ENCODE measurements at places on chromosomes 12 and 14.

DNA sequence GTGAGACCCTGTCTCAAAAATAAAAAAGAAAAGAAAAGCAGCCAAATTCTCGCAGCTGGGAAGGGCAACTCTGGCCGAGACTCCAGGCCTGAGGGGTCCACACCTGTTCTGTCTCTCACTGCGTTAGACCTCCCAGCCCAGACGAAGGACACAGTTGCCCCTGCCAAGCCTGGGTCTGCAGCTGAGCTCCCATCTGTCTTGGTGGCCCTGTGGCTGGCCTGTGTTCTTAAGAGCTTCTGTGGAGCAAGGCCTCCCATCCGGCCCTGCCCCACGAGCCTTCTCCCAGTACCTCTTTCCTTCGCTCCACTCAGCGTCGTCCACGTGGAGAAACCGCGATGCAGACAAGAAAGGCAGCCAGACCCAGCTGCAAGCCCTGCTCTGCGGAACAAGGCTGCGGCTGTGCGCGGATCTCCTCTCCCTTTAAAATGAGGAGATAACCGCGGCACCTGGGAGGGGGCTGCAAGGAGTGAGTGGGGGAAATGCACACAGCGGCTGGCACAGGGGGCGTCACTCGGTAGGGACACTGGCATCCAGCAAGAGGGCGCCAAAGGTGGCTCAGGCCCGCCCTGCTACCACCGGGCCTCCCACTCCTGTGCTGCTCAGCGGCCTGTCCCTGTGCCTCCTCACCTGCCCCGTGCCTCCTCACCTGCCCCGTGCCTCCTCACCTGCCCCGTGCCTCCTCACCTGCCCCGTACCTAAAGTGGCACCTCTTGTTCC, 42.4 kb downstream of the LRRC74A start:
- DNase-seq = no peak

GRCh38 chr12:68784015-68784414, 24.0 kb upstream of the MDM2 start:
- DNase-seq = no peak

- no peak for DNase-seq
These were observed 23.0 kb downstream of the OR10P1 start for GRCh38 chr12:55659486-55660385.

- DNase-seq = no peak
These were observed 48.5 kb downstream of the CHST11 start for GRCh38 chr12:104505095-104505818.

- DNase-seq = no peak
These were observed 55.6 kb downstream of the FRMD6 start for GRCh38 chr14:51707327-51707726.

DNA sequence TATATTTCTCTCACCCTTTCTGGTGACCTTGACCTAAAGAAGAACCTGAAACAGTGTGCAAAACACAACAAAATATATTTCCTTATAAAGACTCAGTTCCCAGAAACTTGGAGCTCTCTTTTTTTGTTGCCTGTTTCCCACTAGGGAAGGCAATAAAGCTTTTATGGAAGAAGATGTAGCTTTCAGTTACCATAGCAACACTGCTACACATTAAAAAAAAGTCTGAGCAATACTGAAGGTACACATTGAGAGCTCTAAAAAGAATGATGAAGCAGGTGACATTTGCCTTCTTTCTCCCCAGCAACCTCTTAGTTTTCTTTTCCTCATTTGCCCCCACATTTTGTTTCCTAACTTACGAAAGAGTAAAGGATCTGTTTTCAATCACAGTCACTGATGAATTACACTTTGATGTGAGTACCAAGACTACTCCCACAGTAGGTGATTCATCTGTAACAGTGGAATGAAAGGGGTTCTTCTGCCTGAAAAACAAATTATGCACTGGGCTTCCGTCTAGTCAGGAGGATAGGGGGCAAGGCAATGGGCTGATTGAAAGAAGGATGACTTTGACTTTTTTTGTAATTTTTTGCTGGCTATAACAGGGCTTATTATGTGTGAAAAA, 1.1 kb upstream of the CATSPERB start:
- DNase-seq = no peak

DNA sequence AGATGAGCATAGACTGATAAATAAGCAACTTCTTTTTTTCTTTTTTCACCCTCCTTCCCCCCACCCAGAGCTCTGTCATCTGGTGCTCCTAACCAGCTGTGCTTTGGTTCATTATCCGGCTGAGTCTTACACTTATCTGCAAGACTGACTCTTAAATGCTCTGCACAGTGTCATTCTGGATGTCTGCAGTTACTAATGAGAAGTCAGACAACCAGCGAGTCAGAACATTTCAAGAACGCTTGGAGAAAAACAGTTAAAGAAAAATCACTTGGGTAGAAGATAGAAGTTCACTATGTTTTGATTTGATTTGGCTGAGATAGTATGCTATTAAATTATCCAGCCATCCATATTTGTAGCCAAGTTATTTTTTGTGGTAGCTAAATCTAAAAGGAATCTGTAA, 328.9 kb upstream of the PRICKLE1 start:
- no peak for DNase-seq

- no peak for DNase-seq
These were observed 42.4 kb upstream of the EGLN3 start for GRCh38 chr14:33993246-33993645.

DNA sequence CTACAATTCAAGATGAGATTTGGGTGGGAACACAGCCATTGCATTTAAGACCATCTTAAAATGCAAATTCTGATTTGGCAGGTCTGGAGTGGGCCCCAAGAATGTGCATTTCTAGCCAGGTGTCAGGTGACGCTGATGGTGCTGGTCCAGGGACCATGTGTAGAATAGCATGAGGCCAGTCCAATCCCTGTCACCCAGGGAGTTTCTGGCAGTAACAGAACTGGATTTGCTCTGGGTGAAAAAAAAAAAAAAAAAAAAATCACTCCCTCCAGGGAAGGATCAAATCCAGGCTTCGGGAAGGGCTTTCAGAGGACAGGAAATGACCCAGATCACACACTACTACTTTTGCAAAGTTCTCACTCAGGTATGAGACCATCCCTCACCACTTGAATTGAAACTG, 213.2 kb upstream of the NOS1 start:
- DNase-seq = no peak

DNA sequence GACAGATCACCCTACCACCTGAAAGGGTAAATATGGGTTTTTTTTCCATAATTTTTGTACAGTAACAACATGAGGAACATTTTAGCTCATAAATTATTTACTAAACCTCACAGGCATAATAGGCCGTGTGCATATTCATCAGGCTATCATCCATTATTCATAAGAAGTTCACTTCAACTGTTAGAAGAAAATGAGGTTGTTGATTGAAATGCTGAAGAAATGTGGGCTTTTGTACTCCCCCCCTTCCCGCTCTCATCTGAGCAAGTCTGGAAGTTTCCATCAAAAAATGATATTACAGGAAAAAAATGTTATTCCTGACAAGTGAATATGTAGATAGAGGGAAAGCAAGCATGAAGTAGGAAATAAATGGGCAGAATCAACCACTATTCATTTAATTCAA, 7.9 kb upstream of the POU6F1 start:
- DNase-seq = no peak

GRCh38 chr12:100576331-100577036, 3.0 kb downstream of the GAS2L3 start:
- DNase-seq = no peak

DNA sequence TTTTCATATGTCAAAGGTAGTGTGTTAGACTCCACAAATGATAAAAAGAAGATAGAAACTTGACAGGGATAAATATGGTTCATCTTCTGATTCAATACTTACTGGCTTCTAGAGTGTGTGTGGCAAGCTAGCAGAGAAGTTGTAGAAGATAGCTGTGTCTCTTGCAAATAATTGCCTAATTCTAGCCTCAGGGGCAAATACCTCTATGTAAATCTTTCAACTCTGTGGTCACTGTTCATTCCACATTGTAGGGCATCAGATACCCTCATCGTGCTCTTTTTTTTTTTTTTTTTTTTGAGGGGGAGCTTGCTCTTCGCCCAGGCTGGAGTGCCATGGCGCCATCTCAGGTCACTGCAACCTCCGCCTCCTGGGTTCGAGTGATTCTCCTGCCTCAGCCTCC, 1.7 kb downstream of the OLR1 start:
- no peak for DNase-seq

DNA sequence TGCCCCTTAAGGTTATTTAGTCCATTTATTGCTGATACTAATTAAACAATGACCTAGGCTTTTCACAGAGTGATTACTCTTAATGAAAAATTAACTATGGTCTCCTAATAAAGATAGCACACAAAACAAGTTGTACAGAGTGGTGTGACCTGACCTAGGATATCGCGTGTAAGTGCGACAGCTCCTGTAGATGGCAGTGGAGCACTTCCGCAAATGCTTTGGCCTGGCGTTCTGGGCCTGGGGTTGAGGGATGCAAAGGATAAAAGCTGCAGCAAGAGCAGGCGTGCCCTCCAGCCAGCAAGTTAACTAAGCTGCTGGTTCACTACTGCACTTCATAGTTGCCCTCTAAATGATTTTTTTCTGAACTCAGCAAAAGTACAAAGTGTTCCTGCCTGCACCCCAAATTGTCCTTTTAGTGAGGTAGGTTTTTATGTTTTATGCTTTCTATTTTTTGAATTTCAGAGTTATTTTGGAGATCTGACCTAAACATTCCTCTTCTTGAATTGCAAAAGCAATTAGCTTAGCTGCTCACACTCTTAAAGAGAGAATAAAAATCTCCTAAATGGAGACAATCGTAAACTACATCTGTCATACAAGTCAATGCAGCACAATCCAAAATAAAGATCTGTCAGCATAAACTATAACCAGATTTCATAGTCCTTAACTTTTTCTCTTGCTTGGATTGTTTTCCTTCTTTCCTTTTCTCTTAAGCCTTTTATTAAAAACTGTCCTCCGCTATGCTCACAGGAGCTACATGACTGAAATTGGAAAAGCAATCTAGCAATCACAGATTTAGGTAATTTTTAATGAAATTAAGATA, 379.6 kb downstream of the LRIG3 start:
- peak; percentile 60 for DNase-seq

DNA sequence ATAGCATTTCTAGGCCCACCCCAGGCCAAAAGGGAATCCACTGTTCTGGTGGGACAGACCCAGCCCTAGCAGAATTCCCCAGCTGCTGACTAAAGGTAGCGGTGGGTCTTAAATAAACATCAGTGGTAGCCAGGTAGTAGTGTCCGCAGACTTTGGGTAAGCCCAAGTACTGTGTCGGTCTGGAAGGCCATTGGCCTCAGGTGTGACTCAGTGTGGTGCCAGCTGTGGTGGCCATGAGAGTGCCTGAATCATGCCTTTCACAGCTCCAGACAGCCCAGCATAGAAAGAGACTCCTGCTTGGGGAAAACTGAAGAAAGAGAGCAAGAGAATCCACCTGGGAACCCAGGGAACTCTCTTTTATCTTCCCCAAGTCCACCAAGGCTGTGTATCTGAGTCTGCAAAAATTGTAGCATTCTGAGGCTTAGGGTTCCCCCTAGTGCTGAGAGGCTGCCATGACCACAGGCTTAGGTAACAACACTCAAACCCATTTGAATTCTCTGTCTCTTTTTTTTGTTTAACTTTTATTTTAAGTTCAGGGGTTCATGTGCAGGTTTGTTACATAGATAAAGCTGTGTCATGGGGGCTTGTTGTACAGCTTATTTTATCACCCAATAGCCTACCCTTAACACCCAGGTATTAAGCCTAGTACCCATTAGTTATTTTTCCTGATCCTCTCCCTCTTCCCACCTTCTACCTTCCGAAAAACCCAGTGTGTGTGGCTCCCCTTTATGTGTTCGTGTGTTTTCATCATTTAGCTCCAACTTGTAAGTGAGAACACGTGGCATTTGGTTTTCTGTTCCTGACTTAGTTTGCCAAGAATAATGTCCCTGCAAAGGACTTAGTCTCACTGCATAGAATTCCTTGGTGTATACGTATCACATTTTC, 16.7 kb upstream of the CD163L1 start:
- DNase-seq = peak; percentile 42

GRCh38 chr12:101954676-101955075, 77.3 kb downstream of the DRAM1 start:
- no peak for DNase-seq

DNA sequence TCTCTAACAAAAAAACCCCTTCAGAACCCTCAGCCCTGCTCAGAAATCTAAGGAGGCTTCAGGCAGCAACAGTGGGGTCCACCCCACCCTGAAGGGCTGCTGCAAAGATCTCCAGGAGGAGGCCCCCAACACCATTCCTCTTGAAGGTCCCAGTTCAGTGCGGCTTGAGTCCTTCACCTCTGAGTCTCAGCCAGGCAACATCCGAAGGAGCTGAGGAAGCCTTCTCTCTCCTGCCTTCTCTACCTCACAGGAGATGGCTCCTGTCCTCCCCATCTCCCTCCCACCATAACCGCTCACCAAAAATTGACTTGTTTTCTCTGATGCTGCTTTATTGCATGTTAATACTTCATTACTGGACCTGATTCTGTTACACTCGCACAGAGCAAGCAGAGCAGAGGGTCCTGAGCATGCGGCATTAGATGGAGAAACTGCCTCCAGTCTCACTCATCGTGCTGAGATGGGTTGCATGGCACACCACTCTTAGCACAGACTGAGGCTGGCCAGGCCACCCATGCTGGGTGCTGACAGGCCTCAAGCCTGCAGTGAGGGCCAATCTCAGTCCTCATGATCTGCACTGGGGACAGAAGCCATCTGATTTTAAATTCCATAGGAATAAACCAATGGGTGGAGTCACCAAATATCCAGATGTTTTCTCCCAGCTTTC, 224.8 kb downstream of the CACNA1C start:
- DNase-seq = no peak

GRCh38 chr12:31603546-31604009, 12.6 kb upstream of the DENND5B start:
- no peak for DNase-seq

DNA sequence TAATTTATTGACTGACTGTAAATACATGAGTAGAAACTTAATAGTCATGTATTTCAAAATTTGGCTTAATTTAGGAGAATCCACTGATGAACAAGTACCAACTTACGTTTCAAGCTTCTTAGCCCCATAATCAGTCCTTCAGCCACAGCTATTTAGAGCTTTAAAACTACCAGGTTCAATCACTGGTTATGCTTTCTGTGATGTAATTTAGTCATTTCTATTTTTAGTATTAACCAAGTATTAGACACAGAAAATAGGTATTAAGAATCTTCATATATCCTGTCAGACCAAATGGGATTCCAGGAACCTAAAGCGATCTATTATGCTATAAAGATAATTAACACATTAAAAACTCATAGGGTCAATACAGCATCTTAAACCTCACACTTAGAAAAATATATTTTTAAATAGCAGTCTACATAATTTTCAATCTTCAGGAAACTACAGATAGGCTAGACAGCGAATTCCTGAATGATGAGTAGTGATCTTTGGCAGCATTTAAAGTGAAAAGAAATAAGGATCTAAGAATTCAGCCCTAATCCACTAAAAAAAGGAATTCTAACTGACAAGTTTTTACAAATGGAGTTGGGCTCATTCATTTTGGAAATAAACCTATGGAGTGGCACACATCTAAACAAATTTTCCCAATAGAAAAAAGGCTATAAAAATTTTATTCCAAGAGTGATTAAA, 51.5 kb downstream of the ZC3H14 start:
- DNase-seq = no peak

DNA sequence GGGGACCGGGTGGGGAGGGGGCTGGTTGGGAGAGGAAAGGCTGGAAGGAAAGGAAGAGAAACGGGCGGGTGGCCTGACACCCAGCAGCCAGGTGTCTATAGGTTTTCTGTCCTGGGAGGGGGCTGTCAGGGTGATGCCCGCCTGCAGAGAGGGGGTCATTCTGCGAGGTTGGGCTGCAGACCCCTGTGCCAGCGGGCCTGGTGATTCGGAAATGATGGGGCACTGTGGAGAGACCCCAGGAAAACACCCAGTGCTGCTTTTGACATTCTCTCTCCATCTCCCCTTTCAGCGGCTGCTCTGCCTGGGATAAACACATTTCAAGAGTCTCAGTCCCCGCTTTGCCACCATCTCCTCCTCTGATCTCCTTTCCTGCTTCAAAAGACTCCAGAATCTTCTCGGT, 168.5 kb upstream of the RTL1 start:
- no peak for DNase-seq
